ENCODE measurements at places on chromosomes 7 and 10.

- DNase-seq: no peak
Measured at GRCh38 chr7:127667759-127668530, 16.0 kb downstream of the SND1 start.

GRCh38 chr7:148790850-148791249 lies 92.1 kb downstream of the CUL1 start:
- DNase-seq: no peak

DNA sequence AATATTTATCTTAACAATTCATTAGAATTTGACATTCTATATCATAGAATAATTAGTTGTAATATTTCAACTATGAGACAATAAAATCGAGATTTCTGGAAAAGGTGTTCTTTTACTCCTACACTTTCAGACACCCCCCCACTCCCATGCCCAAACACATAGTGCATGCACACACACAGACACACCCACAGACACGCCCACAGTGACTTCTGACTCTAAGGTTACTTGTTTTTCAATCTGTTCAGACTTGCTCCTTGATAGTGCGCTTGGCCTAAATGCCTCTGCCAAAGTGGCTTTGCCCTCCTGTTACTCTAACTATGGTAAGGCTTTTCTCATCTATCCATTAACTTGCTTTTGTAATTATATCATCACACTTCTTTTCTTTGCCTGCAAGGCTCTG lies 144.0 kb upstream of the PPP1R3A start:
- DNase-seq: no peak

DNA sequence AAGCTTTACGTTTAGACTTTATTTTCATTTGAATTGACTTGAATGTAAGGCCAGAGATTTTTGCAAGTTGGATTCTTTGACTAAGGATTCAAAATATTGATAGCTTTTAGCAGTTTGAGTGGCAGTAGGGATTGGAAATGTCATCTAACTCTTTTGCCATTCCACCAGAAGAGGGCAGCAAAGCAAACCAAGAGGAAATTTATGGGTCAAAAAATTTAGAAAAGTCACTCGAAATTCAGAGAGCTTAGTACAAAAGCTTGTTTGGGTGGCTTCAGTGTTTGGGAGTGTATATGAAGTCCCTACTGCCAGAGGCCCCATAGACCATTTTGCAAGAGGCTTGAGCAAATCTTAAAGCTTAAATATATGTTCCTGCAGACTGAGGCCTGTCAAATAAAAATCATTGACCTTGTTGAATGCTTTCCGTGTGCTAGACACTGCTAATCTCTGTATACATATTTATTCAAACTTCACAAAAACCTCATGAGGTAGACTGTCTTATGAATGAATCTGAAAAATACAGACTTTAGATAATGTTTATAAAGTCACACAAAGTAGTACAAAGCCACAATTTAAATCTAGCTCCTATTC lies 44.6 kb upstream of the RSBN1L start:
- peak; percentile 31 for DNase-seq

GRCh38 chr7:98073047-98073446 lies 33.6 kb upstream of the LMTK2 start:
- no peak for DNase-seq

- no peak for DNase-seq
Measured at GRCh38 chr7:2824678-2825461, 19.2 kb downstream of the GNA12 start.

- no peak for DNase-seq
Measured at GRCh38 chr7:151185762-151186639, 1.0 kb downstream of the ASB10 start.

GRCh38 chr7:94452239-94452638 lies 57.4 kb upstream of the CASD1 start:
- no peak for DNase-seq

All from HS-27A (cell line).